ENCODE measurements at places on chromosomes 4 and X.

- DNase-seq: no peak
These were observed 72.4 kb downstream of the PCDH7 start for GRCh38 chr4:30792601-30793000.

DNA sequence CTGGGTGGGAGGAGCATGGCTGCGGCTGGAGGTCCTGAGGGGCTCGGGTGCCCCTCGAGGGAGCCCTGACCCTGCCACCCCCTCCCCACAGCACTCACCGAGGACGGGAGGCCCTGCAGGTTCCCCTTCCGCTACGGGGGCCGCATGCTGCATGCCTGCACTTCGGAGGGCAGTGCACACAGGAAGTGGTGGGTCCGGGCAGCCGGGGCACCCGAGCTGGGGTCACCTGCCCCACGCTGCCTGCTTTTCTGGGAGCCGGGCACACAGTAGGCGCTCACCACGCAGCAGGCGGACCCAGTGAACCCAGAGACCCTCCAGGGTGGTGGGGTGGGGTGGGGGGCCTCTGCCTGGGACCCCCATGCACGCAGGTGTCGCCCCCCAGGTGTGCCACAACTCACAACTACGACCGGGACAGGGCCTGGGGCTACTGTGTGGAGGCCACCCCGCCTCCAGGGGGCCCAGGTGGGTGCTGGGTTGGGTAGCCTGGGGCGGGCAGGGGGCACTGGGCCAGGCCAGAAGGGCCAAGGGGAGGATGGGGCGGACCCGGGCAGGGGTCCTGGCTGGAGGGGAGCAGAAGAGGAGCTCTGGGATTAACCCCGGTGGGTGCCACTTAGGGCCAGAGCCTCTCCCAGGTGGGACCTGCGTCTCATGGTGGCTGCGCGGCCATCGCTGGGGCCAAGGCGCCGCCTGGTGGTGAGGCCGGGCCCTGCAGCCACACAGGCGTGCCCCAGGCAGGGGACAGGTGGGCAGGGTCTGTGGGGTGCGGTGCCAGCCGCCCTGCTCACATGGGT, 1.4 kb downstream of the HGFAC start:
- DNase-seq: peak; percentile 50

DNA sequence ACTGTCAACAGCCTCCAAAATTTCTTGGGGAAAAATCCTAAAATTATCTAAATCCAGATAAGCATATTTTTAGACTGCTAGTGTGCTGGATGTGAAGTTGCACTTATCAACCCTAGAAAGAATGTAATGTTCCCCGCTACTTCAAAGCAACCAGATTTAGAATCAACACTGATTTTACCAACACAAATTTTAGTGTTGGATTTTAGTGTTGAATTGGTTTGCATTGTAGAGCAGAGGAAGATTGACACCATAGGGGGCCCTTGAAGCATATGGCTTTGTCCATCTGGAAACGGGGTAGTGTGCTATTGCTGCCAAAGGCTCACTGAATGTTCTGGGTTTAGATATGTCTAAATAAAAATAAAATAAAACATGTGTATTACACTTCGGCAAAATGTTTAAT, 126.3 kb upstream of the EMCN start:
- no peak for DNase-seq

GRCh38 chrX:1528186-1528883, 8.7 kb downstream of the P2RY8 start:
- DNase-seq: no peak

GRCh38 chrX:117301086-117301485, 815.5 kb downstream of the KLHL13 start:
- no peak for DNase-seq

- DNase-seq: no peak
These were observed 26.4 kb upstream of the ELOVL6 start for GRCh38 chr4:110224812-110225211.

GRCh38 chrX:8604131-8604530, 127.8 kb downstream of the ANOS1 start:
- DNase-seq: no peak

GRCh38 chr4:21380861-21381260, 567.7 kb downstream of the KCNIP4 start:
- no peak for DNase-seq

- peak; percentile 76 for DNase-seq
These were observed 56.1 kb downstream of the FAM114A1 start for GRCh38 chr4:38923746-38924145.

- DNase-seq: peak; percentile 8
These were observed 70.4 kb downstream of the FGFBP1 start for GRCh38 chr4:15868111-15868510.

DNA sequence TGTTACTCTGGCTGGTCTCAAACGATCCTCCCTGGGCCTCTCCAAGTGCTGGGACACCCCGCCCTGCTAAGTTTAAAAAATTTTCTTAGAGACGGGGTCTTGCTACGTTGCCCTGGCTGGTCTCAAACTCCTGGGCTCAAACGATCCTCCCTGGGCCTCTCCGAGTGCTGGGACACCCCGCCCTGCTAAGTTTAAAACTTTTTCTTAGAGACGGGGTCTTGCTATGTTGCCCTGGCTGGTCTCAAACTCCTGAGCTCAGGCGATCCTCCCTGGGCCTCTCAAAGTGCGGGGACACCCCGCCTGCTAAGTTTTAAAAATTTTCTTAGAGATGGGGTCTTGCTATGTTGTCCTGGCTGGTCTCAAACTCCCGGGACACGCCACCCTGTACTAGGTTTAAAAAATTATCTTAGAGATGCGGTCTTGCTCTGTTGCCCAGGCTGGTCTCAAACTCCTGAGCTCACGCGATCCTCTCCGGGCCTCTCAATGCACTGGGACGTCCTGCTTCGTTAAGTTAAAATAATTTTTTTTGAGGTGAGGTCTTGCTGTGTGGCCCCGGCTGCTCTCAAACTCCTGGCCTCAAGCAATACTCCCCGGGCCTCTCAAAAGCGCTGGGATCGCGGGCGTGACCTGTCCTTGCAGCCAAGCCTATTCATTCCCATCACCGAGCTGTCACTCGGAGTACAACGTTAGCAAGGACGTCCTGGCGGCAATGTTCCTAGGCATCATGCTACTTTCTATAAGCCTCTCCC, 1.1 kb downstream of the SLC25A6 start:
- no peak for DNase-seq

DNA sequence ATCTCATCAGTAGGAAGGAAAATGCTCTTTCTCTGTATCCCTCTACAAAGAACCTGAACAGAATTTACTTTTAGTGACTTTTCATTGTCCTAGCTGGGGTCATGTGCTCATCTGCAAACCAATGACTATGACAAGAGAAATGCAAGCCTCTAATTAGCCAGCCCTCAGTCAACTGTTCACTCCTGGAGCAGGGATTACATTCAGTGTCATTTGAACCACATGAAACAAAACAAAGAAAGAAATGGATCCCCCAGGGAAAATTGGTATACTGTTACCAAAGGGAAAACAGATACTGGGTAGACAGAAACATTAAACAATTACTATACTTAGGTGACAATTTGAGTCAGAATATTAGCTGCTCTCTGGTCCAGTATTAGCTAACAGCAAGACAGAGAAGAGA, 173.6 kb downstream of the RCHY1 start:
- DNase-seq: no peak

DNA sequence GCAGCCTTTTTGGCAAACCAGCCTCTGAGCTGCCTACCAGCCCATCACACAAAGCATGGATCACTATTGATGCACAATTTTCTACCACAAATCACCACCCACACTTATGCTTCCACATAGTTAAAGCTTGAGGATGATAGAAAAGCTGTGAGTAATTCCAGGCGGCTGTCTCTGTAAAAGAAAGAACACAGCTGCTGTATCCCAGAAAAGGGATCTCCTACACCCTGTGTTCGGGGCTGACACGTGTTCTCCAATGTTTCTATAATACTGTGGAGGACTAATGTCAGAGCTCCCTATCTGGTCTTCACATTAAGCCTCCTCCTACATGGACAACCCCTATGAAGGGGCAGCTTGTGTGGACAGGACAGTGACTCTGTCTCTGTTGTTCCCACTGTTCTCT, 12.5 kb upstream of the BRS3 start:
- DNase-seq: no peak

- no peak for DNase-seq
These were observed 58.8 kb downstream of the LNX1 start for GRCh38 chr4:53532521-53532920.

DNA sequence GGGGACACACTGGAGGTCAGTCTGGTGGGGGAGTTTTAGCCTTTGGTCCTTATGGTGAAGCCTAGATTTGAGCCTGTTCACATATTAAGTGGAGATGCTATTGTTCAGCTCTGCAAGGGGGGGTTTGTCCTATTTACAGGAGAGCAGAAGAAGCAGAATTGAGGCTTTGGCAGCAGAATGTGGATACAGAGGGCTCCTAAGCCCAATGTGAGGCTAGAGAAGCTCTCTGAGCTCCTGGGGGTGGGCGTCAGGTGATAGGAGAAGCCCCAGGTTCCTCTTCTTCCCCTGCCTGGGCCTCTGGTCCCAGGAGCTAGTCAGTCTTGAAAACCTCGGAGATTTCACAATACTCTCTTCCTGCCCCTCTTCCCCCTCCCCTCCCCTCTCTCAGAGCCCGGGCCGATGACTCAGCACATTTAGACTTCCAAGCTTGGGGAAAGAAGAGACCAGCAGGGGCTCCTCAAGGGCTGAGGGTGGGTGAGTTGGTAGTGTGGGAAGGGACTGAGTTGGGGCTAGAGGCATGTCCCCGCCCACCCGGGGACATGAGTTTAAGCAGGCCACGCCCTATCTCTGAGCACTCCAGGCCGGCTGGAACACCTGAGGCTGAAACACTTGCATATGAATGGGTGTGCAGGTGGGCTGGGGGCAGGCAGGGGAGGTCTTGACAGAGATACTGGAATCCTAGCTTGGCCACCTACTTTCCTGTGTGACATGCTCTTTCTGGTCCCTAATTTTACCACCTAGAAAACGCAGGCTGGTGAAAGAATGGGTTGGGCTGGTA, 3.4 kb downstream of the TFE3 start:
- peak; percentile 90 for DNase-seq

DNA sequence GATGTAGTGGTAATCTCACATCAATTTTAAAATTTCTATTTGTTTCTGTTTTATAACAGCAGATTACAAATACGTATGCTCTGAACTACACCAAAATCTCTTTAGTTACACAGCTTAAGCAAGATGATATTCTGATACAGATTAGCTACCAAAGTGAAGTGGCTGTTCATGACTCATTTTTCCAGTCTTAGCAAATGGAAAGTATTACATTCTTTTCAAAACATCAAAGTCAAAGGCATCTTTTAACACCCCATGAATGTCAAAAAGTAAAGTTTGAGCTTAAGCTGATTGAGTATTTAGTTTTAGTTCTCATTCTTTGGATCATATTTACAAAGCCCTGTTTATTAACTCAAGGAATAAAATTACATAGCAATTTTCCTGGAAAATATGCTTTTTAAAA, 6.6 kb upstream of the HPGDS start:
- no peak for DNase-seq

- no peak for DNase-seq
These were observed 261.5 kb downstream of the DCHS2 start for GRCh38 chr4:154230091-154230490.

GRCh38 chr4:81032771-81033684, 2.5 kb downstream of the BMP3 start:
- no peak for DNase-seq

DNA sequence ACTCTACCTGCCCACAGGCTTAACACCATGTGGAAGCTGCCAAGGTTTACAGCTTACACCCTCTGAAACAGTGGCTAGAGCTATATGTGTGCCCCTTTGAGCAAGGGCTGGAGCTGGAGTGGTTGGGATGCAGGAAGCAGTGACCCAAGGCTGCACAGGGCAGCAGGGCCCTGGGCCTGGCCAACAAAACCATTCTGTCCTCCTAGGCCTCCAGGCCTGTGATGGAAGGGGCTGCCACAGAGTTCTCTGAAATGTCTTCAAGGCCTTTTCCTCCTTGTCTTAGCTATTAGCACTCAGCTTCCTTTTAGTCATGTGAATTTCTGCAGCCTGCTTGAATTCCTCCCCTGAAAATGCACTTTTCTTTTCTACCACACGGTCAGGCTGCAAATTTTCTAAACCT, 84.9 kb downstream of the IL13RA2 start:
- DNase-seq: no peak

DNA sequence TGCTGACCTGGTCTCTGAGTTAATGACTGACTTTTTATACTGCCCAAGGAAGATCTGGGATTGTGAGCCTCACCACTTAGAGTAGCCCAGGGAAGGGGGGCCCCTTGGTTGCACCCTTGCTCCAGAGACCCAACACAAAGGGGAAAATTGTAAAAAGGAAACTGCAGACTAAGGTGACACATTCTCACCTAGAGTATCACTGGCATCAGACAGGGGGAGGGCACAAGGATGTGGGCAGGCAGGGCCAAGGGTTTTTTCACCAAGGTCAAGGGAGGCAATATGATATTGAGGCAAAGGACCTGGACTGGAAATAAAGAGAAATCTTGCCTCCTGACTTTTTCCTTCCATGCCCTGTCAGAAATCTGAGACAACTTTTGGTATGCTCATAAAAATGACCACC, 386.2 kb upstream of the FGF16 start:
- DNase-seq: no peak

DNA sequence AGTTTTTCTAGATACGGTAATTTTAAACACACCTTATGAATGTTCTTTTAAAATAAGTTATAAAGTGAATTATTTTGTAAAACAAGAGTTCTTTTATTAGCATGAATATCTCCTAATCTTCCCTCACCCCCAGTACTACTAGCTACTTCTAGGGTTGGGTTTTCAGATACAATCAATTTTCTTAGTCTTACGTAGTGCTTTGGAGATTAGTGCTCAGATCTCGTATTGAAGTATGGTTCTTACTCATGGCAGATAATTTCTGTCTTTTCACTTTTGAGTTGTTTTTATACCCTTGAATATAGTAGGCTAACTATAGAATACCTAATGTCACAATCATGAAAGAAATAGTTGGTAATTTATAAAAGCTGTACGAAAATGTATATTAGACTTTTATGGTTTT, 43.2 kb downstream of the CDKL5 start:
- no peak for DNase-seq

- DNase-seq: no peak
These were observed 142.8 kb downstream of the NDST3 start for GRCh38 chr4:118177126-118177525.

- DNase-seq: peak; percentile 66
These were observed 18.3 kb upstream of the H2AZ1 start for GRCh38 chr4:99968330-99968729.

GRCh38 chr4:155179216-155179615, 29.2 kb upstream of the NPY2R start:
- no peak for DNase-seq

DNA sequence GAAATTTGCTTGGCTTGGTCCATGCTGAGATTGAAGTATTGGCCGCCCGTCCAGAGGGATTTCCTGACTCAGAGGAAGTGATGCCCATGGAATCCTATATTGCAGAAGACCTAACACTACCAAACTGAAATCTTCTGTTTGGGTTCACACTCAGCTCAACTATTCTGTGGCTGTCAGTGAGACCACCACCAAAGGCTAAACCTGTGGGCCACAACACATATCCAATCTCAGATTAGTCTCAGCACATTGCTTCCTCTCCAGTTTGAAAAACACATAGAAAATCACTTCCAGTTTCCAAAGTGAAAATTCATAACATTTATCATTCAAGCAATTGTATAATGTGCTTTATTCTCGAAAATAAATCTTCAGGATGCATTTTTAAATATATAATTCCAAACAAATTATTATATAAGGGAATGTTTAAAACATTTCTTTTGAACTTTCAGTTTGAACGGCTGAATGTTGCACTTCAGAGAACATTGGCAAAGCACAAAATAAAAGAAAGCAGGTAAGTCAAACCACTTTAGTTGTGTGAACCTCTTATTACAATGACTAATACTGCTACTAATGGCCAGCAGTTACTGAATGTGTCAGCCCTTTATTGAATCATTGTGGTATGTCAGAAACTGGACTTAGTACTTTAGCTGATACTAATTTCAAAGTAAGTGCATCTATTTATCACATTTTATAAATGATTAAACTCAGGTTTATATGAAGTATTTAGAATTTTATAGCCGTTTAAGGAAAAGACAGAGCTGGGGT, 37.0 kb downstream of the GUCY1A1 start:
- DNase-seq: peak; percentile 52
